ENCODE measurements at places on chromosomes 5 and 9. TPM values are rescaled to one million over a fixed set of nuclear protein-coding genes. Genes with fewer than 3 reads are reported as not detected.
A peak's percentile ranks its signal among the peaks of the same experiment; 100 is the strongest.

- no peak for DNase-seq
Measured at GRCh38 chr5:123124859-123125595, 36.0 kb downstream of the PRDM6 start.

DNA sequence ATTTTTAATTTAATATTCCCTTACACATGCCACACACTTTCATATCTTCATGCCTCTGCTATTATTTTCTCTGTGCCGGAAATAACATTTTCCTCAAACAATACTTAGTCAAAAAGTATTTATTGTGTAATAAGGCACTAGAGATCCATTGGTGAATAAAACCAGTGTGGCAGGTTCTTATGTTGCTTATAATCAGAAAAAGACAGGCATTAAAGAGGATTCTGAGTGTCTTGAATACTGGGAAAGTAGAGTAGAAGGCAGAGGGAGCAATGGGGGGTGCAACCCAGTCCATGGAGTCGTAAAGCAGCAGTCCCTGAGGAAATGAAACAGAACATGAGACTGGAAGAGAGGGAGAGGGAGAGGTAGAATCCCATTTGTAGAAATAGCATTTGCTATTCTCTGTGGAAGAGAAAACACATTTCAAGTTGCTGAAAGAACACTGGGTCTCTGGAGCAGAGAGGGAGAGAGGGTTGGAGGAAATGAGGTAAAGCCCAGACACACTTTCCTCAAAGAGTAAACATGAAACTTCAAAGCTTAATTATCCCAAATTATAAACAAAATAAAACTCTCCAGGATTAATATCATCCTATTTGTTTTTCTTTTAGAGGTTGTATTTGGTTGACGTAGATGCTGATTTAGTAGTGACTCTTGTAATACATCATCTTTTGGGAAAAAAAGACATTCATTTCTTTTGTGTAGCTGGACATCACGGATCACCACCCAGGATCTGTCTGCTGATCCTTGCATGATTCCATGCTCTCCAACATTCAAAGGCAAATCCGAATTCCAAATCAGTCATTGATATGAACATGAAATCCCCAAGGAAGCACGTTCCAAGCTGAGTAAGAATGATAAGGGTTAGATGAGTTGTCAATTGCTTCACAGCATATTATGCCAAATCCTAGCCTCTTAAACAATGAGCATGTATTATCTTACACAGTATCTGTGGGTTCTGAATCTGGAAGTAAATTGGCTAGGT, 37.4 kb upstream of the GRAMD2B start:
- no peak for DNase-seq

GRCh38 chr9:87655731-87656130, 70.2 kb upstream of the CTSL start:
- DNase-seq, result no peak

DNA sequence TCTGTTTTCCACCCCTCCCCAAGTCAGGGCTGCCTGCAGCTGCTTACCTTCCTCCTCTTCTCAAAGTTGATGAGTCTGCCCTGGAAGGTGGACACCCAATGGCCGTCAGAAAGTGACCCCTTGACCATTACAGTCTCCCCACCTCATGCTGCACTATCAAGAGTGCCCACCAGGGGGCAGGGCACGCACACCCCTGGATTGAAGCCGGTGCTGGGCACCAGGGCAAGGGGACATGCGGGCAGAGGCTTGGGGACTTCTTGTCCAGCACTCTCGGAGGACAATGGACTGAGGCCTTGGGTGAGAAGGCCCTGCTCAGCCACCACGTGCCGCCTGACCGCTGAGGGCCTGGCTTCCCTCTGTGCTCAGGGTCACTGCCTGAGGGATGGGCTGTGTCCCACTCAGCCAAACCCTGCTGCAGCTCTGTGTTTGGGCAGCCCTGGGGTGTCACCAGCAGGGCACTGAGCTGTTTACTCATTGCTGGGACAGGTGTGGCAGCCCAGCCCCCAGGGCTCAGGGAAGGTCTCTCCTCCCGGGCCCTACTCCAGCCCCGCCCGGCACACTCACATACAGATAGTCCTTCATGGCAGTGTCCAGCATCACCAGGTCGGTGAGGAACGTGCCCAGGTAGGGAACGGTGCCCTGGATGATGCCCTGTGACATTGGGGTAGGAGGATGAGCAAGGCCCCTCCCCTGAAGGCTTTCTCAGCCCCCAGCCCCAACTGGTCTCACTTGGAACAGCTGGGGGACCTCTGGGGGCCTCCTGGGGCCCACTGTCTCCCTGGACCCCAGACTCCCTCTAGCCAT, 17.7 kb downstream of the RALGDS start:
- DNase-seq, result peak; percentile 83

DNA sequence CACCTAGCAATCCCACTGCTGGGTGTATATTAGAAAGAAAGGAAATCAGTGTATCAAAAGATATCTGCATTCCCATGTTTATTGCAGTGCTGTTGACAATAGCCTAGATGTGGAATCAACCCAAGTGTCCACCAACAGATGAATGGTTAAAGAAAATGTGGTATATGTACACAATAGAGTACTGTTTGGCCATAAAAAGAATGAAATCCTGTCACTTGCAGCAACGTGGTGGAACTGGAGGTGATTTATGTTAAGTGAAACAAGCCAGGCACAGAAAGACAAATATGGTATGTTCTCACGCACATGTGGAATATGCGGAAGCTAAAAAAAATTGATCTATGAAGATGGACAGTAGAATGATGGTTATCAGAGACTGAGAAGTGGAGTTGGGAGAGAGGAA, 221.6 kb upstream of the DAP start:
- DNase-seq, result no peak

DNA sequence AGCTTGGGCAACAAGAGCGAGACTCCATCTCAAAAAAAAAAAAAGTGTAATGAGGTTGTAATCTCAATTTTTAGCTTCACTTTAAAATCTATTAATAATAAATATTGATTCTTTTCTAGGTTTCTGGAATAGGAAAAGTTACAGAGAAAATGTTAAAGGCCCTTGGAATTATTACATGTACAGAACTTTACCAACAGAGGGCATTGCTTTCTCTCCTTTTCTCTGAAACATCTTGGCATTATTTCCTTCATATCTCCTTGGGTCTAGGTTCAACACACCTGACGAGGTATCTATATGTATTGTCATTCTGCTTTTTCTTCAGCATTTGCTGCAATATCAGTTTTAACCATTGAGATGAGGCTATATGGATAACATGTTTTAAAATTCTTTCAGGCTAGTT, 26.6 kb upstream of the ANKDD1B start:
- DNase-seq, result no peak

DNA sequence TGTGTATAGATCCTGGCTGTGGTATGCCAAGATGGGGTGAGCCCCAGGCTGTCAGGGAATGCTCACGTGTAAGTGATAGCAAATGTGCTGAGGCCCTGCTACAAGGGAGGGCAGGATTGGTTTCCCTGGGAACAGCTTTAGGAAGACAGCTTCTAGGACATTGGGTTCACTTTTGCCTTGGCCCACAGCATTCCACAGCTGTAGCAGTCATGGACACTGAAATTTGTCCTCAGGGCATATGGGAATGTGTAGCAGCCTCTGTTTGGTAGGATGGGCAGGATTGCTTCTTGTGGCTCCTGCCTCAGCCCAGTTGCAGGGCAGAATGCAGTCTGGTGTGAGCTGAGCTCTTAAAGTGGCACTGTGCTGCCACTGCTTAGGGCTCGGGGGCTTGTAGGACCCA, 1061.7 kb upstream of the WWC1 start:
- no peak for DNase-seq

- no peak for DNase-seq
Measured at GRCh38 chr5:96743065-96743768, 64.5 kb downstream of the ERAP1 start.

DNA sequence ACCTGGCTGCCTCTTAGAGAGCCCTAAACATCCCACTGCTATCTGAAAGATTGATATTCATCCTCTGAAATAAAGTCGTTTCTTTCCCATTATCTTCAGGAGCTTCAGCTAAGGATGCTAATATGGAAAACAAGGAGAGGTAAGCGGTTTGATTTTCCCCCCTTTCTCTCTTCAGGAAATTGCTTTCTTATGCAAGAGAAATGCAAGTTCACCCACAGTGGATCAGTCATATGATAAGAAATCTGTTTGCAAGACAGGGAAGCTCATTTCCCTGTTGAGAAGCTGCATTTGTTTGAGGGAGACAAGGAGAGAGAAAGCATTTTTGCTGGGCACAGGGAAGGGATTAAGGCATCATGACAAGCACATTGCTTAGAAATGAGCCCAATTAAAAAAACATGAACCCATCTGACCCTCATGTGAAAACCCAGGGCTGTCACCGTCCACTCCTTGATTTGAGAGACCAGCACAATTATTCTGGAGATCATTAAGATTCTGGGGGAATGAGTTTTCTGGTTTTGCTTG, 53.7 kb upstream of the BOD1 start:
- no peak for DNase-seq

- no peak for DNase-seq
Measured at GRCh38 chr5:31442058-31442745, 89.7 kb downstream of the DROSHA start.

- no peak for DNase-seq
Measured at GRCh38 chr5:179786861-179787260, 6.9 kb upstream of the LTC4S start.

- no peak for DNase-seq
Measured at GRCh38 chr9:117671468-117671867, 32.7 kb upstream of the TLR4 start.

DNA sequence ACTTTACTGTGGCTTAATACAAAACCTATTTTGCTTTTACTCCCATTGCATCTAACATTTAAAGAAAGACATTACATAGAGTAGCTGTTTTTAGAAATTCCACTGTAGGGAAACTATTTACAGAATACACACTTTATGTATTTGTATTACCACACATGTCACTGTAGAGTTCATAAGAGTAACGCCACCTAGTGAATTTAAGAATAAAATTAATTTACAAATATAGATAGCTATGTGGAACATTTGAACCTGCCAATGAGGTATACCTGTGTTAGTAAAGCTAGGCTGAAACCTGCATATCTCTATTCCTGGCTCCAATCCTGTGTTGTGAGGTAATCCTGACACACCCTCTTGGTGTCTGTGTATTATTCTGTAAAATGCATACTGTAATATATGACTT, 234.4 kb downstream of the MAST4 start:
- DNase-seq, result no peak

DNA sequence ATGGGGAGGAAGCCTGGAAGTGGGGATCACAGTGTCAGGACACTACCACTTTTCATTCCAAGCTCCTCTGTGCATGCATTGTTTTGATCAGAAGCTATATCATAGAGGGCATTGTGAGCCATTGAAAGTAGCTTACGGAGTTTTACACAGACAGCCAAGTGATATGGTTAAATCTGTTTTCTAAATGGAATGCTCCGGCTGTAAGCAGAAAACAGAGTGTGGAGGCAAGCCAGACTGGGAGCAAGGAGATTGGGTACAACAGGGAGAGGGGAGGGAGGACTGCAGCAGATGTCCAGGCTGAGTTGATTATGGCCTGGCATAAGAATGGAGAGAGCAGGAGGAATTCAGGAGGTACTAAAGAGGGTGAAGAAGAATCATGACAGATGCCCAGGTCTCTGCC, 15.5 kb upstream of the SOWAHA start:
- DNase-seq, result no peak

GRCh38 chr9:33765411-33765810, 29.9 kb upstream of the PRSS3 start:
- DNase-seq, result no peak

DNA sequence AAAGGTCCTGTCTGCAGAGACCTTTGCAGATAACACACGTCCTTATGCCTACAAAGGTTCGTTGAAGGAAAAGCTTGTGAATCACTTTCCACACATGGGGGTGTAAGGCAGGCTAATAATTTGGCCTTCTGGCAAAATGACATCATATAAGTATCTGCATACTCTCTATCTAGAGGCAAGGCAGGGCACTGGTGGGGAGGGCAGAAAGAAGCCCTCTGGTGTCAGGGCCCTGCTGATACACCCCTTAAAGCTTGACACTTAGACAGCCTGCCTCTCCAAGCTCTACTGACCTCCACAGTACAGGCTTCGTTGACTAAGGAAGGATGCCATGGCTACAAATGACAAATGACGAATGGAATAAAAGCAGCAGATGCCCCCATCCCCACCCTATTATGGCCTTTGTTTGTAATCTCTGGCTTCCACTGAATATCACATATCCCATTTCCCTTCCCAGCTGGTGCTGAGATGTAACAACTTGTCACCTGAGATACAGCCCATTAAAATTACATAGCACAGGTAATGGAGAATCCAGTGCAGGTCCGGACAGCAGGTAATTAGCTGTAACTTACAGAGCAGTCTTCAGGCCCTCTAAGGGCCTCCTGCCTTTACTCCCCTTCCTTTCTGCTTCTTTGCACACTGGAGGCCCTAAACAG, 76.9 kb upstream of the IFNK start:
- DNase-seq, result no peak

DNA sequence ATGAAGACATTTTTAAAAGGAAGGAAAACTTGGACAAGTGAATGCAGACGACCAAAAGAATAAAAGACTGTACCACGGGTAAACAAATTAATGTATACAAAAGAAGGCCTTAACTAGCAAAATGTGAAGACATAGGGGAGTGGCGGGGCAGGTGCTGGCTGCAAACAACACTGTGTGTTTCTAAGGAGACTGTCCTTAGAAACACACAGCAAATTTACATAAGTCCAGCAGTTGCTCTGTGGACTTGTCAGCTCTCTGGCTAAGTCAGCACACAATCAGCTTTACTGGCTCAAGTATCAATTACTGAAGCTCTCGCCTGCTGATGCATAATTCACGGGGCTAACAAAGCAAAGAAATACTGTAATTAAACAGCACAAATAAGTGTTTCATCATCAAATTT, 24.8 kb downstream of the PTBP3 start:
- no peak for DNase-seq

- DNase-seq, result no peak
Measured at GRCh38 chr9:123414204-123414603, 58.2 kb downstream of the CRB2 start.

GRCh38 chr5:38249301-38249700, 9.1 kb upstream of the EGFLAM start:
- no peak for DNase-seq

GRCh38 chr5:58314356-58315210, 145.3 kb downstream of the PLK2 start:
- DNase-seq, result no peak

GRCh38 chr5:174607916-174608315, 116.5 kb upstream of the MSX2 start:
- DNase-seq, result no peak

Gene IL4
- total RNA-seq, result not detected

Gene PLAC8L1
- total RNA-seq, result not detected

Gene SPINK6
- total RNA-seq, result not detected

Gene MCIDAS
- total RNA-seq, result not detected

Gene PCDHGC5
- not detected for total RNA-seq

Gene CCL27
- total RNA-seq, result not detected

Data from Peyer's patch (tissue), 4 donors.